ENCODE measurements at places on chromosomes 12 and 14. TPM values are rescaled to one million over a fixed set of nuclear protein-coding genes. Genes with fewer than 3 reads are reported as not detected.

TPPP2 gene
- not detected for total RNA-seq

TDRD9 gene
- not detected for total RNA-seq

GLIPR1L1 gene
- not detected for total RNA-seq

MYF5 gene
- not detected for total RNA-seq

ITGA7 gene
- total RNA-seq: 23.6 TPM

PTPN6 gene
- total RNA-seq: 65.4 TPM

TAS2R46 gene
- total RNA-seq: 2.6 TPM

OR11H7 gene
- not detected for total RNA-seq

TMEM119 gene
- 0.24 TPM for total RNA-seq

Data from progenitor cell of endocrine pancreas (in vitro differentiated cells).